ENCODE measurements at places on chromosomes 3 and 15.
A peak's percentile ranks its signal among the peaks of the same experiment; 100 is the strongest.

- peak; percentile 87 for DNase-seq
Measured at GRCh38 chr3:54213907-54214306, 91.6 kb downstream of the CACNA2D3 start.

DNA sequence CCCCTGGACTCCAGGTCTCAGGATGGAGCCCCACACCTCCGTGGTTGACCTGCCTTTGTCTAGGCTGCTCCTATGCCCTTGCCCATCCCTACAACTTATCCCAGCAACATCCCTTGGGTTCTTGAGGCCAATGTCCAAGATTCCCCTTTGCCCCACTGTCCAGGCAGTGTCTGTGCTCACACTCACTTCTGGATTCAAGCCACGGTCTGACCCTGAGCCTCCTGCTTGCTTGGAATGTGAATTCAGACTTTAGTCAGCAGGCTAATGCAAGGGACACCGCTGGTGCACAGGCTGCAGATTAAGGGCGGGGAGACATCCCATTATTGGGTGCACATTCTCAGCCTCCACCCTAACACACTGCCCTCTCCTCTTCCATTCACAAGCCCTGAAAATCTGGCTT is 154.1 kb downstream of the WNT5A start:
- peak; percentile 25 for DNase-seq

GRCh38 chr3:63986831-63987230 is 36.5 kb downstream of the PSMD6 start:
- DNase-seq: no peak

DNA sequence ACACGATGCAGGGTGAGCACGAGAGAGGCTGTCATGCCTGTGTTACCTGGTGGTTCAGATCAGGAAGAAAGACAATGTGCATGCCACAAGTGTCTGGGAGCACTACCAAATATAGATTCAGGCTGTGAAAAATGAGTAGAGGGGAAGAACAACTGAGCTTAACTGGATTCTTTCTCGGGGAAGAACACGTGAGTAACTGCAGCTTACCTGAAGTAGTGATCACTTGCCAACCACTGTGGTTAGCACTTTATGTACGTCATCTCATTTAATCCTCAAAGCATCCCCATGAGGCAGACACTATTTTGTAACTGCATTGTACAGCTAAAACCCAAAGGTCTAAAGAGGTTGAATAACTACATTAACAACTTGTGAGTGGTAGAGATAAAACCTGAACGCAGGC is 746.2 kb downstream of the TUSC7 start:
- DNase-seq: no peak

DNA sequence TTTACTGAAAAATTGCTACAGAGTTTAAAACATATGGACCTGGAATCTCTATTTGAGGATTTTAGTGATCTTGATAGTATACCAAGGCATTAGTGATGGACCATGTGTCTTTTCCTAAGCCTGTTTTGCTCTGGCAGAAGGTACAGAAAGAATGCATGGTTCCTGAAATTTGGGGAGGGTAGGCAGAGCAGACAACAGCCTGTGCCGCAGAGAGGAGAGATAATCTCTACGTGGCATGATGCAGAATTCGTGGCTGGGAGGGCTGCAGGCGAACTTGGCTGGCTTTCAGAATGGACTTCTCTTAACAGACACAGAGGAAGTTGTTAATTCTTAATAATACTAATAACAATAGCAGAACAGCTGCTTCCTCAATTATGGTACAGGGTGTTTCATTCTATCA is 137.5 kb upstream of the FOXB1 start:
- DNase-seq: no peak

DNA sequence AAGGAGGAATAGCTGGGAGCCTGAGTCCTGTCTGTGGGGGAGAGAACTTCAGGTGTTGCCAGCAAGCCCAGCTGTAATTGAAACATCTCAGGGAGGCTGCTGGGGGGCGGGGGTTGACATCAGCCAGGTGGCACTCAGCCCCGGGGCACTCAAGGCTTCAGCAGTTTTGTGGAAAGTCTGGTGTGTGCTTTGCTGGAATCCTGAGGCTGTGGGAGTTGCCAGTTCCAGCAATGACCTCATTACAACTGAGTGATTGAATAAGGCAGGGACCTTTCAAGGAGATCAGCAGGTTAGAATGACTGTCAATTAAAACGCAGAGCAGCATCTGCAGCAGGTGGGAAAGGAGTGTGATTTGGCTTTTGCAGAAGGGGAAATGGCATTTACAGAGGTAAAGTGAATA is 75.7 kb downstream of the FAM43A start:
- DNase-seq: peak; percentile 59

GRCh38 chr3:43647331-43648166 is 25.7 kb upstream of the ANO10 start:
- DNase-seq: peak; percentile 76

- DNase-seq: no peak
Measured at GRCh38 chr15:91803260-91803659, 50.2 kb upstream of the SLCO3A1 start.

- DNase-seq: no peak
Measured at GRCh38 chr15:64425221-64425620, 35.2 kb upstream of the ZNF609 start.

DNA sequence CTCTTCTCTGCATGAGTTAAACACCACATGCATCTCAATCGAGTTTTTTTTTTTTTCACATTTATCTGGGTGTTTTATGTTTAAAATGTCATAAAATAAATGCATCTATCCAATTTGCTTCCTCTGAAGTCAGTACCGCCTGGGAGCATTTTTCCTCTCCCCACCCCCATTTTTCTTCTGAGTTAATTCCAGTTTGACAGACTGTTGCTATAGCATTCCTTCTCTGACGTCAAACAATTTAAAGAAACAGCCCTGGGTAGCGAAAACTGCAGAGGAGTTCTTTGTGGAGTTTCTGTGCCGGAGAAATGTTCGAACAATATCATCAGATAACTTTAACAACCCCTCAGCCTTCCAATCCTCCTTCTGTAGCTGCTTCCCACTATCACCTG is 900 bp upstream of the GNB4 start:
- DNase-seq: no peak

- no peak for DNase-seq
Measured at GRCh38 chr3:149374793-149375500, 2.5 kb downstream of the TM4SF1 start.

- no peak for DNase-seq
Measured at GRCh38 chr3:59210260-59210659, 160.4 kb upstream of the CFAP20DC start.

DNA sequence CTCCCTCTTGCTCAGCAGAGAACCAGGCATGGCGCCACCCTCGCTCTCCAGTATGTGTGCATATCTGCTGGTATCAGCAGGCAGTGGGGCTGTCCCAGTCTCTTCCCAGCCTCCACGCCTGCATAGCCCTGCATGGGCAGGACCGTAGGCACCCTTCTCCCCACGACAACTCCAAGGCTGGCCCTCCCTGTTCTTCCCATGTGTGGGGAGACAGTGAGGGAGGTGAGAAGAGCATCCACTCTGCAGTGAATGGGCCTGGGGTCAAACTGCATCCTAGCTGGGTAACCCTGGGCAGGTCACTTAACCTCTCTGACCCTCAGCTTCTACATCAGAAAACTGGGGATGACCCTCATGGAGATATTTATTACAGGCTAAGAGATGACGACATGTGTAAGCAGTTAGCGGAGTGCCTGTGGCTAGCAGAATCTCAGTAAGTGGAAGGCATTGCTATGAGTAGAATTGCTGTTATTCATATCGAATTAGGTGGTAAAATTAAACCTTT is 13.3 kb upstream of the SSUH2 start:
- no peak for DNase-seq
